Stimulated activated CD8-positive, alpha-beta memory T cell treated with anti-CD3 and anti-CD28 coated beads, Interleukin-7, amount 100 ng/mL, for 48 hours (primary cell): ENCODE measurements at places on chromosomes 5 and 9.

GRCh38 chr9:87122947-87123685 is 175.8 kb upstream of the GAS1 start:
- no peak for DNase-seq

GRCh38 chr5:69492391-69492922 is at the start of gene OCLN:
TSS of gene OCLN (plus strand) at chr5:69492790. CDS start at chr5:69504245, 11,455 bp downstream.
- DNase-seq: no peak

- DNase-seq: no peak
Observed at GRCh38 chr9:69797675-69798074, 22.9 kb upstream of the CFAP95 start.

GRCh38 chr9:36091026-36091953 is 45.2 kb upstream of the GLIPR2 start:
- DNase-seq: no peak

DNA sequence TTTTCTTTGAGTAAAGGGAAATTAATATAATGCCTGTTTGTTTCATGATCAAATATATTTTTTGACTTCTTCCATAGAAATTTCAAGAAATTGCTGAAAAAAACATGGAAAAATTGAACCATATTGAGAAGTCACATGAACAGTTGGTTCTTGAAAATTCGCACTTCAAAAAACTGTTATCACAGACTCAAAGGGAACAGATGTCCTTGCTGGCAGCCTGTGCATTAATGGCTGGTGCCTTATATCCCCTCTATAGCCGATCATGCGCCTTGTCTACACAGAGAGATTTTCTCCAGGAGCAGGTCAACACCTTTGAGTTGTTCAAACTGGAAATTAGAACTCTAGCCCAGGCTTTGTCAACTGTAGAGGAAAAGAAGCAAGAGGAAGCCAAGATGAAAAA is 191.4 kb downstream of the CCDC171 start:
- no peak for DNase-seq

- no peak for DNase-seq
Observed at GRCh38 chr9:90832261-90832660, 30.6 kb downstream of the SYK start.

DNA sequence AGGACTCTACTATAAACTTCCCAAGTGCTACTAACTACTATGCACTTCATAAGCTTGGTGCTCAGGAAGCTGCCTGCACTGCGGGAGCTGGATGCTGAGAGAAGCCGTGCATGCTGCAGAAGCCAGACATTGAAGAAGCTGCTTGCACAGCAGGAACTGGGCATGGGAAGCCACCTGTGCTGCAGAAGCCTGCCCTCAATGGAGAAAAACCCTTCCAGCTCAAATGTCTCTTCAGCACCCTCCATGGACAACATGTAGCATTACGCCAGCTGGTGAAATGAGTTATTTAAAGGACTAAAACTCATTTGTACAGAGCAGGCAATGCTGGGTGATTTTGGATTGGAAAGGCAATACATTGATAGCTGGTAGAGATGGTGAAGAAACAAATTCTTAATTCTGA is 247.2 kb downstream of the KIF4B start:
- DNase-seq: no peak

DNA sequence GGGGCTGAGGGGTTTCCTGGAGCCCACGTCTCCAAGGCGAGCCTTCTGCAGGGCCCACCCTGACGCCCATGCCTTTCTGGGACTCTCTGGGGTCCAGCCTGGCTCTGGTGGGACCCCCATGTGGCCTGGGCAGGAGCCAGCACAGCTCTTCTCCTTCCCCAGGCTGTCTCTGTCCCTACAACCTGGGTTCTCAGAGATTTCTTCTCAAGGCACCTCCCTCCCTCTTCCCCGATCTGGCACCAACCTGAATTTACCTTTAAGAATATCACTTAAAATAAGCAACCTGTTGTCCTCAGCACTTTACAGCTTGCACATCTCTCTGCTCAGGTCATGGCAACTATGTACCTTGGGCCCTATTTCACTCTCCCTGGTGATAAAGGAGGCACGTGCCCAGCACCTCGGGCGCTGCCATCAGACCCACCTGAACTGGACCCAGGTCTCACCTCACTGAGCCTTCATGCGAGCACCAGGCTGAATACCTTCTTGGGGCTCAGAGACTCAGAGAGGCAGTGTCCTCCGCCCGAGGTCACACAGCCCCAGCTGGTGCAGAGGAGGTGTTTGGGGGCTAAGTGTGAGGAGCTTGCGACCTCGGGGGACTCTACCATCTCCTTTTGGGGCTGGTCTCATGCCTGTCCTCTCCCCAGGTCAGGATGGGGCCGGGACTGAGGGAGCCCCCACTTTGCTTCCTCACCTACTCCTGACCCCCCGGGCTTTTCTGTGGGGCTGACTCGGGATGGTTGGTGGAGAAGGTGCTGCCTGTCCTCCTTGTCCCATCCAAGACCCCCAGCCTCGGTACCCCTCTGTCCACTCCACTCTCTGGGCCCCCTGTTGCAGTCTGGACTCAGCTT is 217.7 kb downstream of the C9orf50 start:
- no peak for DNase-seq

GRCh38 chr5:87311405-87312279 is 44.0 kb downstream of the RASA1 start:
- no peak for DNase-seq

GRCh38 chr5:115501464-115502210 is 42.9 kb downstream of the FEM1C start:
- DNase-seq: no peak

DNA sequence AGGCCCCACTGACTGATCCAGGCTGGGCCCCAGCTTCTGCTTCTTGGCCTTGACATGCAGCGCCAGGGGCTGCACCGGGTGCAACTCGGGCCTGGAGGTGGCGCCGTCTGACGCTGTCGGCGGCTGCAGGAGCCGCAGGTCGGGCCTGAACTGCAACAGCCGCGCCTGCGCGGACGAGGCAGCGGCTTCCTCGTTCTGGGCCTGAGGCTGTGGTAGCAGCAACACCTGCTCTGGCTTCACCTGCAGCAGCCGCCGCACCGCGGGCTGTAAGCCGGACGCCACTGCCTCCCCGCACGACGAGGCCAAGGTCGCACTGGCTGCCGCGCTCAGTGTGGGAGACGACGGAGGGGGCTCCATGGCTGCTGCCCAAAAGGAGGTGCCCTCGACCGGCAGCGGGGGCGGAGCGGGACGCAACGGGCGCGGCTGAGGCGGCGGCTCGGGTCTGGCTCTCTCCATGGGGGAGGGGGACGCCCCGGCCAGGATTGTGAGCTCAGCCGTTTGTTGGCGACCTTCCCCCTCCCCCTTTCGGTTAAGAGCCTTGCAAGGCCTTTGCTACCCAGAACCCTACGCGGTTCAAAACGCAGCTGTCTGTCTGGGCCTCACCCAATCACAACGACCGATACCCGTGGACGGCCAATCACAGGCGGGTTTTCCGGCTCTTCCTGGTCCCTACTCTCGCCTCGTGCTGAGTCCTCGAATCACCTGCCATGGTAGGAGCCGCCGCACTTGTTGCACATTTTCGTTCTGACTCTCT is 438 bp downstream of the SOX30 start:
- DNase-seq: peak; percentile 53

- no peak for DNase-seq
Observed at GRCh38 chr9:81833563-81834345, 94.5 kb upstream of the SPATA31D4 start.

- DNase-seq: no peak
Observed at GRCh38 chr5:180331647-180331950, 21.5 kb downstream of the GFPT2 start.

- peak; percentile 28 for DNase-seq
Observed at GRCh38 chr9:130866474-130866965, 30.1 kb downstream of the QRFP start.

DNA sequence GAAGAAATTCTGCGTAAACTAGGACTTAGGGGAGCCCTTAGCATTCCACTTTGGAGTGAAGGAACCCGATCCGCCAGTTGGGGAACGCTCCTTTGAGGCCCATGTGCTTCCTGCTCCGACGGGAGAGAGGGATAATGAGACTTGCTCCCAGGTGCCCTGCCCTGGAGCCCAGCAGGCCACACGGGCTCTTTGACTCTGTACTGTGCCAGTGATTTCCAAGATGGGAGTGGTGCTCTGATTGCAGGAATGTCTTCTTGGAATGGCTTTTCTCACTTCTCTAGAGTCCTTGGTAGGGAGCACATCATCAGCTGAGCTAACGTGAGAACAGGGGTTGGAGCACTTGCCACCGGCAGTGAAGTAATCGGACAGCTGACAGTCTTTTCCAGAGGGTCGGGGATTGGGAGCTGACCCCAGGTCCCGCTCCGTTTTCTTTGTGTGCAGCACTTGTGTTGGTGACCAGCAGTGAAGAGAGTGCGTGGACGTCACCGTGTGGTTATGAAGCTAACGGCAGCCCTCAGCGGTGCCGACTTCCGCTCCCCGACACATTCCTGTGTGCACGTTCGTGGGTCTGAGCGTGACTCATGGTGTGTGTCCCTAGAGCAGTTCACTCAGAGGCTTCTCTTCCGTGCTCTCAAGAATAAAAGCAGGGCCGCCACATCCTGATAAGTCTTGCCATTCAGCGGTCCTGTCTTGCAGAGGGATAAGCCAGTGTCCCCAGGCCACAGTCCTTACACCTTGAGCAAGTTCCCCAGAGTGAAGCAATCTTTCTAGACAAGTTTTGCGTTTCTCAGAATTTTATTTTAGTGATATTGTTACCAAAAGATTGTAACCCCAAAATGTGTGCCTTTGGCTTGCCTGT is 25.6 kb downstream of the ABL1 start:
- DNase-seq: no peak

GRCh38 chr5:55923177-55923771 is 71.5 kb downstream of the IL6ST start:
- no peak for DNase-seq

DNA sequence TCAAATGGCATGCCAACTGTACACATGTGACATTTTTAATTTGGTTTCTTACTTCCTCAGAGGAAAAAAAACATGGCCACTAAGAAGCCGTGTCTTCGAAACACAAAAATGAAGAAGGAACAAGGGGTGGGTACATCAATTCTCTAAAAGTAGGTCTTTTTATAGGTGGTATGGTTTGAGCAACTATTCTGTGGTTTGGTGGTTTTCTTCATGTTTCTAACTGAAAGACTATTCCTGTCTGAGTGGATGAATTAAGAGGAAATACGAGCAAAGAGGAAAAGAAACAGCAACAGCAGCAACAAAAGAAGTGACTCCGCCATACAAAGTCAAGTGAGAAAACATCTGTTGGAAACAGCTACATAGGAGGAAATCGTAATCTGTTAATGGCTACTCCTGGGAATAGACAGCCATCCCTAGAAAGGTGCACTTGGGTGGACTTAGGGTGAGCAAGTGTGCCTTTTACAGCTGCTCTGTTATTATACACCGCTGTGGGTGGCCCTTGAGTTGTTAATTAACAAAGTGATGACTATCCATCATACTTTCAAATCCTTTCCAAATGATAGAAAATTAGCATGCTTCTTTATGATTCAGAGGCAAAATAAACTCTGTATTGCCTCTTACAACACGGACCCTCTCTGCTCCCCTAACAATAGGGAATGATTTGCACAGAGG is 575.8 kb downstream of the TLE1 start:
- DNase-seq: no peak

DNA sequence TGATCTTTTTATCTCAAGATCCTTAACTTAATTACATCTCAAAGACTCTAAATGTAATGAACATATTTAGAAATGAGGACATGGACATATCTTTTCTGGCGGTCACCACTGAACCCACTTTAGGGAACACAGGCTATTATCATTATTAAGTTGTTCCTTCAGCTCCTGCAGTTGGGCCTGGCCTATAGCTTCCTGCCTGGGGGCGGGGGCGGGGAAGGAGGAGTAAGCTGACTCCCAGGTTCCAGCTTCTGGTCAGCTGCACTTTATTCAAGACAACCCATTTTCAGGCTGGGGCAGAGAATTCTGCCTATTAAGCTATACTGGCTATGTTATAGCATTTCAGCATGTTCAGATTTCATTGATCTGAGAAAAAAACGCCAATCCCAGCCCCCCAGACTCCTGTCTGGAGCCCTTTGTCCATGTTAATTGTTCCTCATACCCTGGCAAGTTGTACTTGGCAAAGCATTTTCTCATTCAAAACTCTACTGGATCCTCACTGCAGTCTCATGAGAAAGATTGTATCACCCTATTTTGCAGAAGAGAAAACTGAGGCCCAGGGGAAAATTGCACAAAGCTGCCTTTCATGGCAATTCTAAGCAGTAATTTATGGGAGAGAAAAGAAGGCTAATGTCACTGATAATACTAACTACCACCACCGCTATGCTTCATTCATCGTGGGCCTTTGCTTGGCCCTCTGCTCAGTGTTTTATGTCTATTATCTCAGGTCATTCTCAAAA is 25.1 kb downstream of the COL15A1 start:
- no peak for DNase-seq

DNA sequence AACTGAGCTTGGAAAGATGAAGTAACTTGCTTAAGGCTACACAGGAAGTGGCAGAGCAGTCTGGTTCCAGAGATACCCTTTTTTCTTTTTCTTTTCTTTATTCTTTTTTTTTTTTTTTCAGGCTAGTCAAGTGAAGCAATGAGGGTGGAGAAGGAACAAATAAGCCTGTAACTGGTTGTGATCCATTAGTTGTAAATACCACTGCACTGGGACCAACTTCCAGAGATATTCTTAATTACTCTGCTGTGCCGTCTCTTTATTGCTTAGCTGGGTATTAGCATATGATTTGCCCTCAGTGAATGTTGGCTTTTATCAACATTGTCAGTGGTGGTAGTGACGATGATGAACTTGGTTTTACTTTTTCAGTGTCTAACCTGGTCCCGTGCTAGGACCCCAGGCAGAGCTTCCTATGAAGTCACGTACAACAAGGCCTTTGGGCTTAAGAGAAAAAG is 26.7 kb downstream of the LNPEP start:
- no peak for DNase-seq

- no peak for DNase-seq
Observed at GRCh38 chr5:177473443-177474001, at the start of gene DBN1. TSS of gene DBN1 (minus strand) at chr5:177473634. CDS start at chr5:177473521, 113 bp downstream.

DNA sequence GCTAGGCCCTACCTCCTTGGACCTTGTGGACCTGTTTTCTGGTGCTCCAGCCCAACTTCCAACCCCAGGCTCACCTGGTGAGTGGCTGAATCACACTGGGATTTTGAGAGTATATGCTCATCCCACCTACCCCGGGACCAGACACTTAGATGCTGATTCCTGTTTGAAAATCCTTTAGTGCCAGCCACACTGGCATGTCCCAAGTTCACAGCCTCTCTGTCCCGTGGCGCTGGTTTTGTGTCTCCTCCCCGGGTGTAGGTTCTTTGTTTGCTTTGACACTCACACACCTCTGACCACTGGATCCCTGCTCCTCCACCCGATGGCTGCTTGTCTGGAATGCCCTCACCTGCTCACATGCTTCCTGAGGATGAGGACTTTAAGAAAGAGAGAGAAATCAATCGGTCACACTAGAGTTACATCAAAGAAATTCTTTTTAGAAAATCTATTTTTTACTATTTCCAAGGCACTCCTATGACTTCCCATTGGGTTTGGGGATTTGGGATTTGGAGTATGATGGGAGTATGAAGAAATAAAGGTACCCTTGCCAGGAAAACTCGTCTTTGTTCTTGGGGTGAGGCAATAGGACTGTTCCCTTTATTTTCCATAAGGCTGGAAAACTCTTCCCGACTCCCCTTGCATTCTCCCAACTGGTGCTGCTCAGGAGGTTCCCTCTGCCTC is 7.3 kb upstream of the SLC25A48 start:
- DNase-seq: no peak
